ENCODE measurements at places on chromosomes 7 and 10. TPM values are rescaled to one million over a fixed set of nuclear protein-coding genes. Genes with fewer than 3 reads are reported as not detected.

Gene KEL
- total RNA-seq: not detected

Gene COL1A2
- total RNA-seq: 15.3 TPM

Gene MAPK8
- total RNA-seq: 104 TPM

Gene AGR2
- total RNA-seq: 0.51 TPM

Gene SLC26A3
- total RNA-seq: not detected

Gene ZNF786
- 7.7 TPM for total RNA-seq

Gene ERVW-1
- not detected for total RNA-seq

Gene SLC25A28
- total RNA-seq: 15.1 TPM

Gene VWDE
- not detected for total RNA-seq

Gene IL15RA
- 15.7 TPM for total RNA-seq

Gene ANKRD30A
- not detected for total RNA-seq

Gene H2BK1
- total RNA-seq: not detected

Gene EIF5AL1
- 0.51 TPM for total RNA-seq

Gene ASB13
- total RNA-seq: 17.5 TPM

Gene TMEM178B
- 0.34 TPM for total RNA-seq

Gene PDZD7
- 0.34 TPM for total RNA-seq

DNA sequence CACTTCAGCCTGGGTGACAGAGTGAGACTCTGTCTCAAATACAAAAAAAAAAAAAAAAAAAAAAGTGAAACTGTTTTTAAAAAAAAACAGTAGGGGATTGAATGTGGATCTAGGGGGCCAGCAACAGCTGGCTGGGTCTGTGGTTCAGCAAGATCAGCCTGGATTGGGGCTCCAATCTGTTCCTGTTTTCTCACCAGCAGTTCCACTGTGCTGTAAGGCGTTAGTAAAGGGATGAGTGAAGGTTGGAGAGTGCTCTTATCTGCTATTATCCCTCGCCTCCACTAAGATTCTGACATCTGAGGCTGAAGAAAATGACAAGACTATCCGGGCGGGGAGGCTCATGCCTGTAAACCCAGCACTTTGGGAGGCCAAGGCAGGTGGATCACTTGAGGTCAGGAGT is 41.6 kb upstream of the GTF2IRD1 start:
- DNase-seq: no peak

GRCh38 chr7:126493801-126494200 is 758.9 kb downstream of the GRM8 start:
- no peak for DNase-seq

DNA sequence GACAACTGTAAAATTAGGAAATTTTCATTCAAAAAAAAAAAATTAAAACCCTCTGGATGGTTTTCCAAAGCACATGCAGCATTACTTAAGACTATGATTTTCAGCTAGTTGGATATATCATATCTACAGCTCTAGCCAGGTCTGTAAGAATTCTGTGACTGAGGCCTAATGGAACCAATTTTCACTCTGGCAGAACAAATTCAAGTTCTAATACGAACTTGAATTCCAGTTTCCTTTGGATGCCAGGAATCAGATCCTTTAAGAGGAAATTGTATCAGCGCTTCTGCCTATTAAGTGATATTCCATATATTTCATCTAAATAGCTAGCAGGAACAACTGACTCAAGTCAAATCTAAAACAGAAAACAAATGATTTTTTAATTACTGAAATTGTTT is 34.8 kb downstream of the SKIDA1 start:
- no peak for DNase-seq

DNA sequence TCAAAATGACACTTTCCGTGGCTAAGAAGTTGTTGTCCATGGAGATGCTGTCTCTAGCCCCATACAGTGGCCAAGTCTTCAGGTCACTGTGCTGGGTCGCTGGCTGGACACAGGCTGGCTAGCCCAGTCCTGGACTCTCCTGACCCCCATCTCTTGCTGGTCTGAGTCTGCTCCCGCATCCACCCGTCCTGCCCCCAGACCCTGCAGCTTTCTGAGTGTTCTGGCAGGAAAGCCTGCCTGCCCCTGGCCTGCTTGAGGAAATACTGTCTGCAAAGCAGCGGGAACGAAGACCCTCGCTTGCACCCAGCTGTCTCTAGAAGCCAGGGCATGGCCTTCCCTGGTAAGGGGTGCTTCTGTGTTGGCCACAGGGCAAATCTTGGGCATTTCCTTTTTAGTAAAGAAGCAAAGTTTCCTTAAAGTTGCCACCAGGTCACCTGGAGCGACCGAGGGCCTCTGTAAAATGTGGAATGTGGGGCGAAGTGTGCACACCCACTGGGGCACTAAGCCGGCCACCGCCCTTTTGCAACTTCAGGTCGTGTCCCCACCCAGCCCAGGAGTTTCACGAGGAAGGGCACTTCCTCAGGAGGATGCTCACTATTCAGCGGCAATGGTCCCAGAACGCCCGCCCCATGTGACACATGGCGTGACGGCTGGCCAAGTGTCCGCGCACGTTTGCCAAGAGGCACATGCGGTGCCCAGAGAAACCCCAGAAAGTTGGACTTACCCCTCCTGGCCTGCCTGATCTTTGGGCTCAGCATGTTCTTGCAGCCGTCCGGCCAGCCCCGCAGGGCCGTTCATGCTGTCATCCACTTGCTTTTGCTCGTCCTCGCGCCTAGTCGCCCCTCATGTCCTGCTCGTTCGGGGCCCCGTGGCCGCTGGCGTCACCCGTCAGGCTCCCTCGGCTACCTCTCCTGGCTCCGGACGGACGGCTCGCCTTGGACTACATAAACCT is 558 bp downstream of the ARHGAP22 start:
- peak; percentile 39 for DNase-seq

- peak; percentile 88 for DNase-seq
These were observed 93.9 kb downstream of the ATXN7L1 start for GRCh38 chr7:105782391-105783042.

DNA sequence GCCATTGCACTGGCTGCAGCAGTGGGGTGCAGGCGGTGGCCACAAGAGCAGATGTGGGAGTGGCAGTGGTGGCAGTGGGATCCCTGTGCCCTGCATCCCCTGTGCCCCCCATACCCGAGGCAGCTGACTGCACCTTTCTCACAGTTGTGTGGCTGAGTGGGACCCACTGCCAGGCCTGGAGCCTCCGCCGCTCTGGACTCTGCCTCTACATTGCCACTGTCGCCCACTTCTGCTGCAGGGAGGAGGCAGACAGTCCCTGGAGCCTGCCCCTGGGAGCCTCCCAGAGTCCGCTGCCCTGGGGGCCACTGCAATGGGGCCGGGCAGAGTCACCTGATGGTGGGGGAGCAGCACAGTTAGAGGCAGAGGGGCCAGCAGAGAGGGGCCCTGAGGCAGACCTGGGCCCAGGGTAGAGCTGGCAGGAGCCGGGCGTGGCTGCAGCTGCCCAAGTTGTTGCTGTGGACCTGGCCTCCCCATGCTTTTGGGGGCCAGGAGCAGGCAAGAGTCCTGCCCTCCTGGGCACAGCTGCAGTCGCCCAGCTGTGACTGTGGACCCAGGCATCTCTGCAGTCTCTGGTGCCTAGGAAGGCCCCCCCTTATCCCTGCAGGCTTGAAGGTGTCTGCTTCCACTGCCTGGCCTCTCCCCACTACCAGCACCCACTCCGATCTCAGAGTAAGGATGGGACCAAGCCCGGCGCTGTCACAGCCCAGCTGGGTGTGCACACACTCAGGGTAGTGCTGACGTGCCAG is 22.2 kb downstream of the FAM241B start:
- no peak for DNase-seq

- no peak for DNase-seq
These were observed 818.6 kb downstream of the TNS3 start for GRCh38 chr7:46763344-46763743.

- DNase-seq: no peak
These were observed 189.9 kb upstream of the PDE1C start for GRCh38 chr7:32259931-32260596.

- no peak for DNase-seq
These were observed 1072.9 kb downstream of the REEP3 start for GRCh38 chr10:64594072-64594471.

GRCh38 chr7:37352974-37353948 is 95.4 kb downstream of the ELMO1 start:
- DNase-seq: peak; percentile 10

DNA sequence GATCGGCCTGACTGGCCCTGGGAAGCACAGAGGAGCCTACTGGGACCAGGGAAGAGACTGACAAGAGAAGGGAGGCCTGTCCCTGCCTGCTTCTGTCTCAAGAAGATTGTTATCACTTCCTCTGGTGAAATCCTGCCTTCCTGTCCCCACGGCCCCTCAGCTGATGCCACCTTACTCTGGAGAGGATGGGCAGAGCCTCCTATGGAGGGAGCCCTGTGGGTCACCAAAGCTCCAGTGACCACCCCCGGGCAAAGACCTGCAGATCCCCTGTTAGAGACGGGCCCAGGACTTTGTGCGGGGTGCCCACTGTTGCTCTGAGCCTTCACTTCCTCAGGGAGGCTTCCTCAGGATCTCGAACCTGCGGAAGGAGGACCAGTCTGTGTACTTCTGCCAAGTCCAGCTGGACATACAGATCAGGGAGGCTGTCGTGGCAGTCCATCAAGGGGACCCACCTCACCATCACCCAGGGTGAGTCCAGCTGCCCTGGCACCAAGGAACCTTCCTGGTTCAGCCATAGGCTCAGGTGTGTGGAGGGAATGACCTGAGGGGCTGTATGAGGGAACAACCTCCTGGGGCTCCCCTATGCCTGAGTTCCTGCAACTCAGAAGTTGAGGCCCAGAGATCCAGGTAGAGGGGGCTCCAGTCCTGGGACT is 1.4 kb upstream of the PILRB start:
- no peak for DNase-seq

DNA sequence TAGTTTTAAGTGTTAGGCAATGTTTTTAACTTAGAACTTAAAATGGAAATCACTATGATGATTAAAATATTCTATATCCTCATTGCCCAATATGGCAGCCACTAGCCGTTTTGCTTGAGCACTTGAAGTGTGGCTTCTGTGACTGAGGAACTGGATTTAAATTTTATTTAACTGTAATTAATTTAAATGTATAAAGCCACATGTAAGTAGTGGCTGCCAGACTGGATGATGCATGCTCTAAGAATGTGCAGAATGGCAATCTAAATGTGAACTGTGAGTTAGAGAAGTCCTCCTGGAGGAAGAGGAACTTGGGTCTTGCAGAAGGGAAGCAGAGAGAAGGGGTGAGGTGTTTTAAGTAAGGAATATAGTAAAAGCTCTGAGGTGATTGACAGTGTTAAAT is 451.4 kb downstream of the SUGCT start:
- DNase-seq: no peak

DNA sequence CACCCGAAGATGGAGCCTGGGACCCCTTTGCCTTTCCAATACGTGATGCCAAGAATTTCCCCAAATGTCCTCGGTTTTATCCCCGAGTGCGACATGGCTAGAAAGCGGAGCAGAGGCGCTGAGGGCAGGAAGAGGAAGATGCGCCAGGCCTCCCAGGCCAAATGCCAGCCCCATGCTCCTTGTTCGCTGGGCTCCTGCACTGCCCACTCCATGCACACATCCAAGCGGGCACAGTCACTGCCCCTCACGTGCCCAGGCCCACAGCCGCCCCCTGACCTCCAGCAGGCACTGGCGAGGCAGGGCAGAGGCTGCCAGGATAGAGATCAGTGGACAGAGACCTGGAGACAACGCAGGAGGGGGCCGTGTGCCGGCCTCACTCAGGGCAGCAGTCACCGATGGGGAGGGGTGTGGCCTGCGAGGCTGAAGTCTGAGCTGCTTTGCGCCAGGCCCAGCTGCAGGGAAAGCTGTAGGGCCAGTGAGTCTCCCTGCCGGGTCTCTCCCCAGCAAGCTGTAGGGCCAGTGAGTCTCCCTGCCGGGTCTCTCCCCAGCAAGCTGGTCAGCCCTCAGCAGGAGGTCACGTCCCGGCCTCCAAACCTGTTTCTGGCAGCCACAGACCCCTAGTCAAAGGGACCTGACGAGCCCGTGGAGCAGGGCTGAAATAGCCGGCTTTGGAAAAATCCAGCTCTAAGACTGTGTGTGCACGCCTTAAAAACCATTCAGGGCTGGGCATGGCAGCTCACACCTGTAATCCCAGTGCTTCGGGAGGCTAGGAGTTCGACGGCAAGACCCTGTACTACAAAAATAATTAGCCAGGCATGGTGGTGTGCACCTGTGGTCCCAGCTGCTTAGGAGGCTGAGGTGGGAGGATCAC is 100.6 kb upstream of the DIP2C start:
- no peak for DNase-seq

GRCh38 chr10:75015442-75015841 is 96.0 kb upstream of the SAMD8 start:
- DNase-seq: no peak

DNA sequence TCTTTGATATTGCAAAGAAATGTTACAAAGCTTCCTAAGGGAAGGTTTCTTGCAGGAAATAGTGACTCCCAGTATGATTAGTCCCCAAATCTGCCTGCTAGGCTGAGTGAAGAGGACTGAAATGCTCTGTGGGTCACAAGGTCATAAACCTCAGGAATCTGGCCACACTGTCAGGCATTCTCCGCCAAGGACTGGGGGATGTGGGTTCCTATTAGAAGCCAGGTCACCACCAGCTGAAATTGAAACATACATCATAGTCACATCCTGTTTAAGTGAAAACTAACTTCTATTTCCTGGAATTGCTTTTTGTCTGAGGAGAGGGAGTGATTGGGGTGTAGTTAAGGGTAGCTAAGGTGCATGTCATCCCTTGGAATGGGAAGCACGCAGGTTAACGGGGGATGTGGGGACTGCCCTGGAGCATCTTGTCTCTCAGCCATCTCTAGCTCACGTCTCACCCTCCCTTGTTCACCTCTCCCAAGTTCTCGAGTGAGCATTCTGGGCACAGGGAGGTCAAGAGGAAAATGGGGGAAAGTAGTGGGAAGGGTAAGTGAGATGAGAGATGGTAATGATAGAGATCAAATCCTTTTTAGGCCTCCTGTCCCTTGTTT is 12.0 kb upstream of the GSAP start:
- peak; percentile 79 for DNase-seq

GRCh38 chr10:86269332-86269731 is 97.3 kb downstream of the GRID1 start:
- no peak for DNase-seq

- peak; percentile 74 for DNase-seq
These were observed 561 bp downstream of the PLEKHA1 start for GRCh38 chr10:122374859-122375678.

- DNase-seq: no peak
These were observed 57.1 kb upstream of the PDGFA start for GRCh38 chr7:576524-577277.

GRCh38 chr10:125012851-125013528 is 71.1 kb downstream of the ZRANB1 start:
- no peak for DNase-seq

GRCh38 chr7:6612819-6613218 is 2.6 kb upstream of the ZNF853 start:
- DNase-seq: no peak

- DNase-seq: no peak
These were observed 8.3 kb downstream of the CDK14 start for GRCh38 chr7:90604383-90604782.

GRCh38 chr10:44314802-44315460 is 70.0 kb downstream of the CXCL12 start:
- DNase-seq: no peak

GRCh38 chr7:55478700-55479099 is 93.6 kb downstream of the VOPP1 start:
- DNase-seq: no peak

DNA sequence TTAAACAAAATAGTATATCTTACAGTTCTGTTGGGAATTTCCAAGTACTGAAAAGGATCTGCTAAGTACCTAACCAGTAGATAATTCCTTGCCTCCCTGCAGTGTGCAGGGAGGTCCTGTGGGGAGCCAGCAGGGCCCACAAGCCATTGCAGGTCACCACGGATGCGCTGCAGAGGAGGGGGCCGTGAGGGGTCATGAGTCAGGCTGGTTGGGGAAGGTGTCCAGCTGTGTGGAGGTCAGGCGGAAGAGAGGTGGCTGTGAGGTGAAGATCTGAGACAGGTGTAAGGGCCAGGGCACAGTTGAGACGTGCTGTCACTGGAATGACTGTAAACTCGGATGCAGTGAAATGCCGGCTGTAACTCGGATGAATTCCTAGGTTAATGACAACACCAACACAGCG is 80.6 kb downstream of the TRRAP start:
- DNase-seq: no peak
